ENCODE measurements at places on chromosomes 6 and 20.

DNA sequence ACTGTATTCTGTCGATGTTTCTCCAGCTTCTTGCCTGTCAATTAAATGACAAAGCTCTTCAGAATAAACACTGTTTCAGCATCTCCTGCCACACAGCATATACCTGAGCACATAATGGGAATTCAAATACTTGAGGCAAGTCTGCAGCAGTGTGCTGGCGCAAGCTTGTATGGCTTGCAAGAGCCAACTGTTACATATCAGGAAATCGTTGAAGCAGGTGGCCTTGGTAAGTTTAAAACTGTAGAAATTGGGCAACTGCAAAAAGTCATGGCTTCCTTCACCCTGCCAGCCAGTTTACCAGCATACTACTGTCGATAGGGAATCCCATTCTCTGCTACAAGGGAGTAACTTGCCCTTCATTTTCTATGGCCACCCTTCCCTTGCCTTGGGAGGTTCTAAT, 23.0 kb downstream of the CPNE1 start:
- no peak for DNase-seq

- DNase-seq = no peak
Observed at GRCh38 chr6:134421501-134421900, 103.6 kb upstream of the SGK1 start.

- no peak for DNase-seq
Observed at GRCh38 chr6:72798196-72798595, 176.3 kb downstream of the KCNQ5 start.

DNA sequence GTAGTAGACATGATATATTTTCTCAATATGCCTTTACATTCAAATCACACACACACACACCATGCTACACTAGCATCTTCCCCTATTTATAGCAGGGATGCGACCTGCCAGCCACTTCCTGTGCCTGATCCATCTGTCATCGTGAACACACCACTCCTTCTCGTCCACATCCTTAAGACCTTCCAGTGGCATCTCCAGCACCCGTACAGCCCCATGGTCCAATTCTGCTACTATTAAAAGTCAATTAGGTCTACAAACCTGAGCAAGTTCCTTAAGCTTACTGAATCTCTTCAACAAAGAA, 54.5 kb downstream of the KIF16B start:
- no peak for DNase-seq

Measured in T follicular helper cell (primary cell).